ENCODE measurements at places on chromosomes 1 and 21.
A peak's percentile ranks its signal among the peaks of the same experiment; 100 is the strongest.

DNA sequence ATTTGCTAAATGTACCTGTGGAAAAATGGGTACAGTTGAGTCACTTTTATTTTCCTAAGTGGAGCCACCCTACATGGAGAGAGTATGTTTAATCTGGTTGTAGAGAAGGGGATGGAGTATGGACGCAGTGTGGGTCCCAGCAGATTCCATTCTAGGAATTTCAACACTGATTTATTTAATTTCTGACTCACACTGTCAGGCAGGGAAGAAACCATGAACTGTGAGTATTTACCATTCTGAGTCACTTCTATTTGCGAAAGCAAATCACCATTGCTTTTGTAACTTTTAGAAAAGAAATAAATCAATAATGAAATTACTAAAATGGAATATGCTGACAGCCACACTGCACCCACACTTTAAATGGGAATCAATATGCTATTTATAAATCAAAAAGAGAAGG is 339.0 kb downstream of the DSCAM start:
- no peak for DNase-seq
- H3K4me1 ChIP-seq: no peaks in the 10 kb centered on the region
- H3K4me3 ChIP-seq: no peak overlapping the region
- H3K27me3 ChIP-seq: no peaks in the 10 kb centered on the region

- no peaks in the 10 kb centered on the region for H3K36me3 ChIP-seq
- no peak overlapping the region for H3K27ac ChIP-seq
- no peaks in the 10 kb centered on the region for H3K4me1 ChIP-seq
- H3K27me3 ChIP-seq: no peaks in the 10 kb centered on the region
- no peak overlapping the region for H3K4me3 ChIP-seq
- DNase-seq: peak; percentile 72
These were observed 13.9 kb upstream of the CAMK1G start for GRCh38 chr1:209569455-209570207.

DNA sequence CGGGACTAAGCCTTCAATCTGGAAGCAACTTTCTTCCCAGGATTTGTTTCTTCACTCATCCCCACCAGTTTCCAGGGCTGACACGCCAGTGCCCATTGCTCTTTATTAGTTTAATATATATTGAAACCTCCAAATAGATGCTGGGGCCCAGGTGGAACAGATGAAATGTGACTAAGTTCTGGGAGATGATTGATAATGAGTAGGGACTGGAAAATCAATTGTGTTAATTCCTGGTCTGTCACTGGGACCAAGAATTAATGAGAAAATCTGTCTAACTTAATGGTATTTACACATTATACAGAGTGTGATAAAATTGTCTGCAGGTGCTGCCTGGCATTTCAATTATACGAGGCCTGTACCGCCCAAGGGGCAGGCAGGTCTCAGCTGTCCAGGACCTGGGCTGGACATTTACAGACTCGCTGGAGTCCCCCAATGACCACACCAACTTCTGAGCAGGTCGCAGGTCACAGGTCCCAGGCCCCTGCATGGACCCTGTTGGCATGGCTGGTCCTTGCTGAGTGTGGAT is 35.8 kb downstream of the UBIAD1 start:
- no peak overlapping the region for H3K27ac ChIP-seq
- H3K36me3 ChIP-seq: no peaks in the 10 kb centered on the region
- no peaks in the 10 kb centered on the region for H3K27me3 ChIP-seq
- no peaks in the 10 kb centered on the region for H3K4me1 ChIP-seq
- DNase-seq: no peak

- H3K4me3 ChIP-seq: no peak overlapping the region
- no peaks in the 10 kb centered on the region for H3K4me1 ChIP-seq
- no peaks in the 10 kb centered on the region for H3K27me3 ChIP-seq
- no peaks in the 10 kb centered on the region for H3K36me3 ChIP-seq
These were observed 46.8 kb downstream of the XCL1 start for GRCh38 chr1:168623003-168623828.

DNA sequence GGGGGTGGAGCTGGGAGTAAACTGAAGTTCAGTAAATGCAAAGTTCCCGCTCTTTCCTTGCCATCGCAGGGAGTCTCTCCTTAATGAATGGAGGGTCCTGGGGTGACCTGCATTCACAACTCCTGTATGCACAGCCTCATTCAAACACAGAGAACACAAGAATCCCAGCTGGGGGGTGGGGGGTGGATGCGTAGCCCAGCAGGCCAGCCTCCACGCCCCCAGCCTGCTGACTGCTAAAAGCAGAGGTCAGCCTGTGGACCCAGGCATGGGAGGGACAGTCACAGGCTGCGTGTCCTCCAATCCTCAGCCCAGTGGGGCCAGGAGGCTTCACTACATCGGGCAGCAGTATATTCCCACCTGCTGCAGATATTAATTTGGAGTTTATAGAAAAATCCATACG is 263.1 kb downstream of the GRIK3 start:
- no peaks in the 10 kb centered on the region for H3K4me1 ChIP-seq
- peaks cover 72% of the 10 kb centered on the region for H3K27me3 ChIP-seq
- no peaks in the 10 kb centered on the region for H3K36me3 ChIP-seq
- no peak overlapping the region for H3K27ac ChIP-seq
- DNase-seq: no peak

DNA sequence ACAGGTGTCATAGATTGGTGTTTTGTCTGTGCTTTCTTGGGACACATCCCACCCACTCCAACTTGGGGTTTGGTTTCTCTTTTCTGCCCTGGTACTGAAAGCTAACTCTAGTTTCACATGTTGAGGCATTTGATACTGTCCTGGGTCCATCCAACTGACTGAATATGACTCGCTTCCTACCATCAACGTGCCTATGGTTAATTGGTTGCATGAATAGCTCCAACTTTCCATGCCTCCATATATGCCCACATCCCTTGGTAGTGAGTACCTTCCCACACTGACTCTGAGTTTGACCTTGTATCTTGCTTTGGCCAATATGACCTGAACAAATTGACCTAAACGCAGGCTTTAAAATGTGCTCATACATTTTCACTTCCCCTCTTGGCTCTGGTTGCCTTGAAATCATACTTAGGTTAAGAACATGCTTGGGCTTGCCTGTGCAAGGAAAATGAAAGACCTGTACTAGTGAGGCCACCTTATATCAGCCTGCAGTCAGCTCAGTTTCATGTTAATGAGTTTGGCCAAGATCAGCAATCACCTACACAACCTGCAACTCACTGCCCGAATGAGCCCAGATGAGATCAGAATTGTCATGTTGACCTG is 81.0 kb upstream of the KCNK2 start:
- no peaks in the 10 kb centered on the region for H3K4me1 ChIP-seq
- H3K27me3 ChIP-seq: no peaks in the 10 kb centered on the region
- no peak for DNase-seq
- H3K36me3 ChIP-seq: no peaks in the 10 kb centered on the region

DNA sequence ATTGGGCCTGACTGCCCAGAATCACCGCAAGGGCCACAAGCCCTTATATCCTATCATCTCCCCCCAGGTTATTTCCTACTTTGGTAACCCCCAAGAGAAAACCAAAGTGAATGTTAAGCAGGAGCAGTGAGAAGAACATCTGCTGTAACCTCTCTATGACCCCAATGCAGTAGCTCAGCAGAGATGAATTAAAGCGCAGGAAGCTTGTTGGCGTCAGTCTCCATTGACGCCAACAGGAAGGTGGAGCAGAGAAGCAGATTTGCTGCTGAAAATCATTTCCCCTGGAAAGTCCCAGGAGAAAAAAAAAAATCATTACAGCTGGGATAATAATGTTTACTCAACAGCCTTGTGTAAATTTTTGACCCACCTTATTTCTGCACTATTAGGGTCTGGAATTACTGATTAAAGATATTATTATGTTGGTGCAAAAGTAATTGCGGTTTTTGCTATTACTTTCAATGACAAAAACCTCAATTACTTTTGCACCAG is 33.2 kb upstream of the FAM163A start:
- H3K36me3 ChIP-seq: no peaks in the 10 kb centered on the region
- H3K27me3 ChIP-seq: no peaks in the 10 kb centered on the region
- no peaks in the 10 kb centered on the region for H3K4me1 ChIP-seq
- no peak overlapping the region for H3K27ac ChIP-seq

GRCh38 chr1:116322752-116323405 is 50.2 kb upstream of the ATP1A1 start:
- no peaks in the 10 kb centered on the region for H3K27me3 ChIP-seq
- no peak overlapping the region for H3K4me3 ChIP-seq
- no peak overlapping the region for H3K27ac ChIP-seq
- H3K4me1 ChIP-seq: no peaks in the 10 kb centered on the region

DNA sequence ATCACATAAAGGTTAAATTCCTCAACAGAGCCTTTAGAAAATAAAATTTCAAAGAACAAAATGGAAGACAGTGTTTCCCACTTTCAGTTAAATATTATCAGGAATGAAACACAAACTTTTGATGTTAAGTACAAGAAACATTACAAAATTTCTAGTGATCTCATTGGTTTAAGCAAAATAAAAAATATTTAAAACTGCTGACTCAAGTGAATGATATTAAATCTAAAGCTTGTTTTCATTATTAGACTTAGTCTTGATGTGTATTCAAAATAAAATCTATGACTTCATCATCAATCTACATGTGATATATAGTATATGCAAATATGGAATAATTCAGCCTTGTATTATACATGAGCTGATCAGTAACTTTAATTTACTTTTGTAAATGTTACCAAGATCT is 584.9 kb downstream of the PTBP2 start:
- H3K27me3 ChIP-seq: no peaks in the 10 kb centered on the region
- H3K4me1 ChIP-seq: no peaks in the 10 kb centered on the region
- no peak overlapping the region for H3K4me3 ChIP-seq
- DNase-seq: no peak

DNA sequence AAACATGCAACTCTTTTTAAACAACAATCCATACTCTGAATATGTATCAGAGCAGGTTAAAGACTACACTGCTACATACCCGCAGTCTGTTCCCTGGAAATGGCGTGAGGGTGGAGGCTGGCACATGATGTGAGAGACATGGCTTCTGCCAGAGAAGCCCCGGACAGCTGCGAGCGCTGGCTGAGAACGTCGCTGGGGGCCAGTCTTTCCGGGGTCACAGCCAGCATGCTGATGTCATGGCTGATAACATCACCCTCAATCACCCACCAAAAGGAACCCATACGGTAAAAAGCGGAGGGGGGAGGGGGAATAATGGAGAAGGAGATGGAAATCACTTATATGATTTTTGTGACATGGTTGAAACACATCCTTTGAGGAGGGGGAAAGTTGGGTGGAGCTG is 29.1 kb downstream of the C1orf198 start:
- peaks cover 52% of the 10 kb centered on the region for H3K36me3 ChIP-seq
- H3K4me3 ChIP-seq: no peak overlapping the region
- peak overlapping the region; percentile 24 for H3K27ac ChIP-seq
- H3K4me1 ChIP-seq: peaks cover 41% of the 10 kb centered on the region
- no peak for DNase-seq

- no peaks in the 10 kb centered on the region for H3K4me1 ChIP-seq
- H3K36me3 ChIP-seq: no peaks in the 10 kb centered on the region
- H3K27ac ChIP-seq: no peak overlapping the region
- no peaks in the 10 kb centered on the region for H3K27me3 ChIP-seq
These were observed 955.7 kb downstream of the TTLL7 start for GRCh38 chr1:83043244-83043643.

DNA sequence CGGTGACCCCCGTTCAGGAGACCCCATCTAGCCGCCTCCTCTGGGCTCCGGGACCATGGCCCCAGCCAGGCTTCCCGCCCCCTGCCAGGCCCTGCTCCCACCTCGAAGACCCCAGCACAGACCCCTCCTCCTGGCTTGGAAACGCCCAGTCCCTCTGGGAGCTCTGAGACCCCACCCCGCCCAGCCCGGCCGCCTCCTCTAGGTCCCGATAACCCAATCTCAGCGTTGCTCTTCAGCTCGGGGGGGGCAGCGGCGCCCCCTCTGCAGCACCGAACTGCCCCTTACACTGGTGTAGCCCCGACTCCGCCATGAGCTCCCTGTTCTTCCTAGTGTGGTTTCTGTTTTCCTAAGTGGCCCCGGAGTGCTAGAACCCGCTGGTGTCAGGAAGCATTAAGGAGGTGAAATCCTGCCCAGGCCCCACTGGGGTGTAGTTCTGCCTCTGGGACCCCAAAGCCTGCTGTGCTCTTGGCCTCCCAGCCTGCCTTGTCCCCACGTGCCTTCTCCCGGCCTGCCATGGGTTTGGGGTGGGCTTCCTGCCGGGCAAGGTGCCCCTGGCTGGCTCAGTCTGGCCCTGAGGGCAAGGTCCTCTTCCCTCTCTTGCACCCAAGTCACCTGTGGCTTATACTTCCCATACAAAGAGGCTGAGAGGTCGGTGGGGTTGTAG is 10.7 kb upstream of the MMEL1 start:
- DNase-seq: peak; percentile 53
- H3K27ac ChIP-seq: no peak overlapping the region
- no peaks in the 10 kb centered on the region for H3K27me3 ChIP-seq
- no peaks in the 10 kb centered on the region for H3K36me3 ChIP-seq
- H3K4me1 ChIP-seq: peaks cover 12% of the 10 kb centered on the region

- H3K27ac ChIP-seq: no peak overlapping the region
- peaks cover 15% of the 10 kb centered on the region for H3K36me3 ChIP-seq
- no peak overlapping the region for H3K4me3 ChIP-seq
These were observed 3.9 kb downstream of the ADIPOR1 start for GRCh38 chr1:202954057-202954745.

DNA sequence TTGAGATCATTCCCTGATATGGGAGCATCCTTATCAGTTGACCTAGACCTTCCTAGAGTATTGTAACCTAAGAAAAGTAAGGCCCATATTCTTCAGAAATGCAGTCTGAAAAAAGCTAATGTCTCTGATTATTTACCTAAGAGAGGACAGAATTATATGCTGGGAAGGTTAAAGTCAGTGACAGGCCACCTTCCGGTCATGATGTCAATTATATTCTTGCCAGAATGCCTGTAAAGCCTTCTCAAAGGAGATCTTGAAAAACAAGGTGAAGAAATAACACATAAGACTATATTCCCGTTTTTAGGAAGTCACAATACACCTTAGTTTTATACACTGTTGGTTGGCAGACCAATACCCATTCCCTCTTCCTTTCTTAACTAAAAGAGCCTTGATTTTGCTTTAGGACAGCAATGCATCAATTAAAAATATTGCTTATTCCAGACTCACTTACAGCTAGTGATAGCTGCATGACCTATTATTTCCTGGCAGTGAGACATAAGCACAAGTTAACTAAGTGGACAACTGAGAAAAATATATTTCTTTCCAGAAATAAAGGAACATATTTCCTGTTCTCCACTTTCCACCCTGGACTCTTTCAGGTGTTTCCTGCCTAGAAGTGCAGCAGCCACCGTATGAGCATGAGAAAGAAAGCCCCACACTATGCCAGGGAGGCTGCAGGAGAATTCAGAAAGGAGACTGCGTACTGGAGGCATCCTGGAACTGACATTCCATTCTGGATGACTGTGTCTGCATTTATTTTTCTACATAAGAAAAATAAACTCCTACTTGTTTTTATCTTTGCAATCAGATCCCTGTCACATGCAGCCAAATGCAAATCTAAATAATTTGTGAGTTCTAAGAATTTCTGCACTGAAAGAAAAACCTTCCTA is 332.9 kb upstream of the PTBP2 start:
- no peaks in the 10 kb centered on the region for H3K27me3 ChIP-seq
- peaks cover 8% of the 10 kb centered on the region for H3K4me1 ChIP-seq
- H3K4me3 ChIP-seq: no peak overlapping the region
- DNase-seq: no peak
- no peak overlapping the region for H3K27ac ChIP-seq
- H3K36me3 ChIP-seq: no peaks in the 10 kb centered on the region

- H3K36me3 ChIP-seq: no peaks in the 10 kb centered on the region
- H3K4me1 ChIP-seq: no peaks in the 10 kb centered on the region
- no peak overlapping the region for H3K4me3 ChIP-seq
- peak overlapping the region; percentile 44 for H3K27ac ChIP-seq
- no peaks in the 10 kb centered on the region for H3K27me3 ChIP-seq
These were observed 38.7 kb upstream of the NEK7 start for GRCh38 chr1:198118134-198118533.

- no peak overlapping the region for H3K27ac ChIP-seq
- H3K27me3 ChIP-seq: no peaks in the 10 kb centered on the region
- peaks cover 26% of the 10 kb centered on the region for H3K36me3 ChIP-seq
- no peak for DNase-seq
These were observed 38.9 kb downstream of the PGM1 start for GRCh38 chr1:63632110-63632509.
